ENCODE measurements at places on chromosomes 6 and 20.

GRCh38 chr6:110529907-110530306, 53.5 kb upstream of the SLC22A16 start:
- DNase-seq, result no peak

DNA sequence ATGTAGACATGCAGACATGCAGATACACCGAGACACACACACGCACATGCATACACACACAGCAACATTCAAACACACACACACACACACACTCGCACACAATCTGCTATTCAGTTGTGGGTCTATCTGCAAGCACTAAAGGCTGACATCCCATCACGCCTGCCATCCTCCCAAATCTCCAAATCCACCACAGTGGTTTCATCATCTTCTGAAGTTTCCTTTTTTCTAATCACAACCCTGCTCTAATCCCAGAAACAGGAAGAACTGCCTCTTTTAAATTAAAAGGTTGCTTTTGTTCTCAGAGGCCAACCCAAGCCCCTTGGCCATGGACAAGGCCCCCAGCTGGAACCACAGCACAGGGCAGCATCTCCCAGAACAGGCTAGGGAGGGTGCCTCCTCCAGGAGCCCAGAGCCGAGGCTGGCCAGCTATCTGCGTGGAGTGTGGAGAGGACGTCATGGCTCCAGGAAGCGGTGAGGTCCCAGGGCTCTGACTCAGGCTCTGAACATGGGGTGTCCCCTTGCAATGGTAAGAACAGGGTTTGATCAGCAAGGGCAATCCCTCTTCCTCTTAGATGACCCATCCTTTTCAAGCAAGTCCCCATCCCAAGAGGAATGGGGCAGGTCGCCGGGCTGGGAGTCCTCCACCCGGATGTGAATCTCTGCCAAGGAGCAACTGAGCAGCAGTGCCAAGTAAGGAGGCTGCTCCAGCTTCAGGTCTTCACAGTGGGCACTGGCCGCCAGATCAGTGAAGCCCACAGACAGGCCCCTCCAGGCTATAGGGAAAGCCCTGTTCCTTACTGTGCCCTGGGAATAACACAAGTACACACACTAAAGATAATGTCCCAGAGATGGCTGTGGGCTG, 14.7 kb downstream of the FOXF2 start:
- no peak for DNase-seq

DNA sequence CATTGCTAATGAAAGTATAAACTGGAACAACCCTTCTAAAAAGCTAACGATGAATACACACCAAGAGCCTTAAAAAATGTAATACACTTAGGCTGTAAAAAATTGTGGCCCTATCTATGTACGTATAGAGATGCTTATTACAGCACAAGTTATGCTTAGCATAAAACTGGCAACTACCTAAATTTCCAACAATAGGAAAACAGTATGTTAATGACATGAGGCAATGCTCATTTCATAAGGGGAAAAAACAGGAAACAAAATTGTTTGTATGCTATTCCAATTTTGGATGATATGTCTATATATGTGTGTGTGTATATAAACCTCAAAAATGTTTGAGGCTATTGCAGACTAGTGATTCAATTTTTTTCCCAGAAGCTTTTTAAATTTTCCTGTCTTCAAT, 82.5 kb downstream of the DTNBP1 start:
- no peak for DNase-seq

- DNase-seq, result no peak
Measured at GRCh38 chr6:135159531-135159930, 21.6 kb upstream of the MYB start.

DNA sequence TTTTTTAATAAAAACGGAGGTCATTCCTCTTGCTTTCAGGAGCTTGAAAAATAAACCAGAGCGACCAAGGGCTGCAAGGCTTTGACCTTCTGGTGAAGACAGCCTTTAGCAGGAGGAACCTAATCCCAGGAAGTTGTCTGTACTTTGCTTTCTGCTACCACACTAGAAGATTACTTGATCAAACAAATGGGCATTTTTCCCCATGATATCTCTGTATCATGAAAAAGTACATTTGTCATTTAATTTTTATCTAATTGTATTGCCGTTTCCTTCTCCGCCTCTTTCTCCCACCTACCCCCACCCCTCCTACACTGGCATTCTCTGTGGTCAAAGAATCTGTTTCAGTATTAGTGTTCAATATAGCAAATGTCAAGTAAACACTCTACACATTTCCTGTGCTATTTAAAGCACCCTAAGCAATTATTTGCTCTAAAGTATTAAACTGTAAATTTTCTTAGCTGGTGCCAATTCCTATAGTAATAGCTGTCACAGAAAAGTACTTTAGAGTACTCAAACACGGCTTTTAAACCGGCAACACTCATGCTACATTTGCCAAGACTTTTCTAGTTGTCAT, 29.7 kb downstream of the ATXN1 start:
- no peak for DNase-seq

DNA sequence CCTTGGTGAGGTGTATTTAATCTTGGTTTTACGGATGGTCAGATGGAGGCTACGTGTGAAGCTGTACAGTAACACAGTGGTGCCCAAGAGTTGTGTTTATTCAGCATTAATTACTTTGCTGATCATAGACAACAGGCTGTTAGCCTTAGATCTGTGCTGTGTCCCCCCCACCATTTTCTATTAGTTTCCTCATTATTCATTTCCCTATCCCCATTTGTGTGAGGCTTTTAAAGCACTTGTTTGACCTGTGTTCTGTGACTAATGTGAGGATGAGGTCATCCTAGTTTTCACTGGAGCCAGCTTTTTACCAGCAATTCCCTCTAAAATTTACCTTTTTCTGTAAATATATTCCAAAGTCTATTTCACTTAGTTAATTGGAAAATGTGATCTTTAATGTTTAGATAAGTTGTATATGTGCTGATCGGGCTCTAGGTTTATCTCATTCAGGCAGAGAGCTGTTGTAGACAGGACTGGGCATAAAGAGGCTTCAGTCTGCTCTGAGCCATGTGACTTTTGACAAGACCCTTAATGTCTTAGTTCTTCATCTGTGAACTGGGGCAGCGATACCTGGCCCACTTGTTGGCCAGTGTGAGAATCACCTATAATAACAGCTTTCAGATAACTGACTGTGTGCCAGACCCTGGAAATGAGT, 8.4 kb downstream of the MAPRE1 start:
- no peak for DNase-seq

DNA sequence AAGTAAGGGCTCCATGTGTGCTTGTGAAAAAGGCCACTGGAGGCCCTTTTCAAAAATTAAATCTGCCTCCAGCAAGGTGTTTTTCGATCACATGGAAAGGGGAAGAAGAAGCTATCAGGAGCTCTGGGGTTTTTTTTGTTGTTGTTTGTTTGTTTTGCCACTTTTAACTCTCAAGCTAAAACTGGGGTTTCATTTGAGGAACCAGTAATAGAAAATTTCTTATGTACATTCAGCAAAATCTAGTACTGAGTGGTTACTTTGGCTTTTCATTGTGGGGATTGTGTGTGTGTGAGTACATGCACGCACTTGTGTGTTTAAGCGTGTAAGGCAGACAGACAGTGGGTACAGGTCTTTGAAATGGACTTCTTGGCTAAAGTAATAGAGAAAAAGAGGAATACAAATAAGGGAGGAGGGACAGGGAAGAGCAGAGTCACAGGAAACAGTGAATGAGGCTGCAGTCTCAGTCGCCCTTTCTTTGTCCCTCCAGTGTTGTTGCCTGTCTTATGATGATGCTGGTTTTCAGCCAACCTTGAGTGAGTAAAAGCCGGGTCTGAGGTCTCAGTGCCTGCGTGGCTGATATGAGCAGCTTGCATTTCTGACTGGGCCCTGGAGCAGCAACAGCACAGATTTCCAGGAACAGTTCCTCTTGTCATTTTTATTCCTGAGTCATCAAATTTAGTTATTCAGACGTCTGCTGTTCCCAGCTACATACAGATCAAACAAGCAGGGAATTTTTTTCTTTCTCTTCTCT, 26.2 kb downstream of the SLC16A10 start:
- DNase-seq, result no peak

GRCh38 chr6:154555073-154555677, 44.7 kb upstream of the CNKSR3 start:
- DNase-seq, result no peak

GRCh38 chr6:109239160-109239559, 143.1 kb downstream of the CD164 start:
- DNase-seq, result no peak

DNA sequence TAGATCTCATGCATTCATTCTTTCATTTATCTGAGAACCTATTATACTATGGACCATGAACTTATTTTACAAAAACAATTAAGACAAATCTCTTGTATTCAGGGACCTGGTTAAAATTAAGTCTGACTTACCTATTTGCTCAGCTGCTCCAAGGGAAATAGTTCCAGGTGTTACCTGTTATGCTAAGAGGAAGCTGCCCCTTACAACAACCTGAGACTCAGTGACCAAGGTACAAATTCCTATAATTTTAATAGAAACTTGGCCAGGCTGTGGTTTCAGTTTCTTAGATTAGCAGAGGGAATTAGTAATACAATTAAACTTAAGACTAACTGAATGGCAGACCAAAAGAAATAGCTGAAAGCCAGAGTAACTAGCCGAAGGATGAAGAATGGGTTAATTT, 48.2 kb upstream of the GMPR start:
- DNase-seq, result no peak

GRCh38 chr6:170227521-170227983, 63.3 kb downstream of the DLL1 start:
- DNase-seq, result no peak

DNA sequence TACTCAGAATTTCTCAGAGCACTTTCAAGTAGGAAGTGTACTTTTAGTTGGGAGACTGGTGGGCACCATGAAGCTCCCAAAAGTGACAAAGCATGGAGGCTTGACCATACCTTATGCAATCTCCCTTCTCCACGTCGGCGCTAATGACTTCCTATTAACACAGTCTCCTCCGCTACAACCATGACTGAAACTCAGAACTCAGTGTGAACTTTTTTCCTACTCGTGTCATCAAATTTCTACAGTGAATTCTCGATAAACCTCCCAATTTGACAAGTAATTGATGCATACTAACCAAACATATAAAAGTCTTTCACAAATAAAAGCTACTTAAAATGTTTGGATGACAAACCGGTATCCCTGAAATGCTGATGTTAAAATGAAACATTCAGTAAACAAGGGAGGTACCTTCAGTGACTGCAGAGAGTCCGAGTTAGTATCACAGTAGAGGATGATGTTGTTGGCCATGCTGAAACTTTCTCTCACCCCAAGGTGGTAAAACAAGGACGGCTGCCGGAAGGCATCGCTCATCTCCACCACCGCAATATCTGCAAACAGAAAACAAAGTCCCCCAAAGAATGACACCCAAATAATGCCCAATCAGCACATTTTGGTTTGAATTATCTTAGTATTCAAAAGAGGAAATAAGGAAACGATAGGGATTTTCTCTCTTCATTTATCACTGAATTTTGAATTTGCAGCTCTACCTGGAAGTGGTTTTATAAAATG, 72.1 kb downstream of the MAP3K5 start:
- no peak for DNase-seq

DNA sequence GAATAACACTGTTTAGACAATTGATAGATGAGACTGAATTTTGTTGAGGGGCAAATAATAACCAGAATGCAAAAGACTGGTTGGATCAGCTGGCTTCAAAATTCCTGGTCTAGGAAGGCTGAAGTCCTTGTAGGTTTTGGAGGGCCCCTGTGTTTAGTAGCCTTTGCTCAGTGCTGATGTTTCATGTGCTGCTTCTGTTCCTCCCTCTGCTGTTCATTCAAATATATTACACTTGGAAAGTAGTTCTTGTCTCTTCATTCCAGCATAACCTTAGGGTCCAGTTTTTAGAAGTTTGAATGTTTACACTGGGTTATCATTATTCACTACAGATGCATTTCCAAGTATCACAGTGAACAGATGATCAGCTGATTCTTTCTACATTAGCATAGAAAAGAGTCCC, 72.5 kb downstream of the FLRT3 start:
- no peak for DNase-seq

GRCh38 chr20:24011282-24011681, 22.7 kb upstream of the GGTLC1 start:
- no peak for DNase-seq

DNA sequence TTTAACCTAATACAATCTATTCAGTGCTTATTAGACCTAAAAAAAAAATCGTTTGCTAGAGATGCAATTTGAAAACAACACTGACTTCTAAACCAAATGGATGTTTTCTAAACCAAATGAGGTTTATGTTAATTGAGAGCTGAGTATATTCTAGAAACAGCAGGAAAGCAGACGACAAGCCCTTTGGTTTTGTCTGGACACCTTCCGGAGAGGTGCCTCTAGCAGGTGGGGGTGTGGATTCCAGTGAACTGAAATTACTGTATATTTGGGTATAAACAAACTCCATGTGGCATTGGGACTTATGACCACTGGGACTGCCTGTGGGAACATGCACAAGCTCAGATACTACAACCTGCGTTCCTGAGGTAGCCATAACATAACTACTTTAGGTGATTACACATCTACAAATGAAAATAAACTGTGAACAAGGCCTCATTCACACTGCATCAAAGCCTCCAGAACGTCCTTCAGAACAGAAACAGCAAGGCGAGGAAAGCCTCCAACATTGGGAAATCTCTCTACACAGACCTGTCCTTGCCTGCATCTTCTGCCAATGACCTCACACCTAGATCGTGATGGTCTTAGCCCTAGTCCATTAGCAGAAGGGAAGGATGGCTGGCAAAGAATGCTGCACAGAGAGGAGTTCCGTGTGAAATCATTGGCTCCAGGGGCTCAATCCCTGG, 206.8 kb upstream of the FOXQ1 start:
- no peak for DNase-seq

- DNase-seq, result peak; percentile 89
Measured at GRCh38 chr20:35207950-35208611, 18.4 kb upstream of the MMP24 start.

- DNase-seq, result no peak
Measured at GRCh38 chr20:55880361-55880760, 125.0 kb downstream of the CBLN4 start.

GRCh38 chr20:17856024-17856564, 112.5 kb downstream of the SNX5 start:
- peak; percentile 79 for DNase-seq

DNA sequence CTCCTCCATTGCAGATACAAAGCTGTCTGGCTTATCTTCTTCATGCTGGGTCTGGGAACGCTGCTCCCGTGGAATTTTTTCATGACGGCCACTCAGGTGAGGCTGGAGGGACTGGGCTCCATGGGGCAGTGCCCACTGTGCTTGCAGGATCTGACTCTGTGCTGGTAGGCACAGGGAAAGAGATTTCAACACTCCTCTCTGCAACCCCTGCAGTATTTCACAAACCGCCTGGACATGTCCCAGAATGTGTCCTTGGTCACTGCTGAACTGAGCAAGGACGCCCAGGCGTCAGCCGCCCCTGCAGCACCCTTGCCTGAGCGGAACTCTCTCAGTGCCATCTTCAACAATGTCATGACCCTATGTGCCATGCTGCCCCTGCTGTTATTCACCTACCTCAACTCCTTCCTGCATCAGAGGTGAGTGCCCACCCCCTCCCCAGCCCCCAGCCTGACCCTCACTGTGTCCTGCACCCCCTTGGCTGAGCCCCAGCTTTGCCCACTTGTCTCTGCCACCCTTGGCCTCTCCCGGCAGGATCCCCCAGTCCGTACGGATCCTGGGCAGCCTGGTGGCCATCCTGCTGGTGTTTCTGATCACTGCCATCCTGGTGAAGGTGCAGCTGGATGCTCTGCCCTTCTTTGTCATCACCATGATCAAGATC, 6.1 kb downstream of the SLC29A1 start:
- no peak for DNase-seq

GRCh38 chr20:56722042-56722441, 92.9 kb downstream of the TFAP2C start:
- no peak for DNase-seq

GRCh38 chr20:7829776-7830175, 110.5 kb downstream of the HAO1 start:
- DNase-seq, result no peak

GRCh38 chr6:134373282-134373922, 55.5 kb upstream of the SGK1 start:
- DNase-seq, result peak; percentile 76

Measured in hematopoietic multipotent progenitor cell (in vitro differentiated cells).